Left hindlimb (tissue), 1 donor: ENCODE measurements at places on chromosomes 3 and 15.

GRCh38 chr15:35777061-35777460, 231.1 kb upstream of the DPH6 start:
- DNase-seq, result no peak

- no peak for DNase-seq
These were observed 26.4 kb upstream of the TSPAN3 start for GRCh38 chr15:77097248-77097721.

GRCh38 chr3:33833408-33834095, 35.1 kb downstream of the PDCD6IP start:
- DNase-seq, result no peak

DNA sequence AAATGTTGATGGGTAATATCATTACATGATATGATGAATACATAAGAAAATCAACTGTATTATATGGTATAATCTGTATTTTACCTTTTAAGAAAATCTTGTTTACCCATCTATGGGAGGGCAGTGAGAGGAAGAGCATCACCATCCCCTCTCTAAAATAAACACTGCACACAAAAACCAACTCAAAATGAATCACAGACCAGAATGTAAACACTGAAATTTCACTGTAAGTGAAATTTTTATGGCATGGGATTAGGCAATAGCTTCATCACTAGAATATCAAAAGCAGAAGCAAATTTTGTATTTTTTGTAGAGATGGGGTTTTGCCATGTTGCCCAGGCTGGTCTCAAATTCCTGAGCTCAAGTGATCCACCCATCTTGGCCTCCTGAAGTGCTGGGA, 26.2 kb downstream of the IFT80 start:
- no peak for DNase-seq

GRCh38 chr3:5011555-5012256, 32.5 kb downstream of the BHLHE40 start:
- DNase-seq, result no peak

- DNase-seq, result no peak
These were observed 268.8 kb downstream of the ZBTB20 start for GRCh38 chr3:114878114-114878839.

DNA sequence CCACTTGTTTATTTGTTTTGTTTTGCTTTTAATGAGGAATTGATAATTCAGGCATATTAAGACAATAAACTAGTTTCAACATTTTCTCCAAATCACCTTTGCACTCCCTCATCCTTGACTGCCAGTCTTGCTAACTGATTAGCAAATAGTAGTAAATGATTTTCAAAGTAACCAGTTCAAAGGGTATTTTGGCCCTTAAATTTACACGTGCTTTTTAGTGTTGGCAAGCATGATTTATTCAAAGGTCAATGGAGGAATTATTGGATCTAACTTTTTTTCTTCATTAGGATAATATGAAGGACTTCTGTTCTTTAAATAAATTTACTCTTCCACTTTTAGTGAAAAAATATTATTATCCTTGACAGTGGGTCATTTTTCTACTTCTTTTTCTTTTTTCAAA, 53.8 kb downstream of the BCHE start:
- DNase-seq, result no peak

GRCh38 chr3:183975981-183976662, 41.6 kb downstream of the ABCC5 start:
- DNase-seq, result no peak

DNA sequence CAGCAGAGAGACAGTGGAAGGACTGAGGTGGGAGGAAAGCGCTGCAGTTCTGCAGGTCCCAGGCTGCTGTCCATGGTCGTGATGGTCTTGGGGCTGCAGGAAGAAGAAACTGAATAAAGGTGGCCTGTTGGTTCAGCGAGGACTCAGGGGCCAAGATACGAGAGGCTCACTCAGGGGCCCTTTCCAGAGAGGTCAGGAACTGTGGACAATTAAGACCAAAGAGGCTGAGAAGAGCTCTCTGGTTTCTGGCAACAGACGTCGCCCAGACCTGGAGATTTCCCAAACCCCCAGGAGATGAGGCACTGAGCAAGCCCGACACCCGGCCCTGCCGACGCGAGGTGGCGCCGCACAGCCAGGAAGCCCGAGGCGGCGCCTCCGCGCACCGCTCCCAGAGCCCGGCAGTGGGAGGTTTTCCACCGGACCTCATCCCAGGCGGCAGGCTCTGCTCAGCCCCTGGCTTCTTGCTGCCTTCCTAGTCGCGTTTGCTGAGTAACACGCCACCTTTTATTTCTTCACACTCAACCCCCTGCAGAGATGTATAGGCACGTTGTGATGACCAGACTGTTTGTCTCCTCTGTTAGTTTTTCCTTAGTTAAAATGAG, 56.4 kb upstream of the ARRDC4 start:
- peak; percentile 83 for DNase-seq

- DNase-seq, result no peak
These were observed 11.8 kb downstream of the INSYN1 start for GRCh38 chr15:73741321-73741836.

GRCh38 chr15:35496585-35496984, 49.4 kb downstream of the DPH6 start:
- DNase-seq, result no peak

DNA sequence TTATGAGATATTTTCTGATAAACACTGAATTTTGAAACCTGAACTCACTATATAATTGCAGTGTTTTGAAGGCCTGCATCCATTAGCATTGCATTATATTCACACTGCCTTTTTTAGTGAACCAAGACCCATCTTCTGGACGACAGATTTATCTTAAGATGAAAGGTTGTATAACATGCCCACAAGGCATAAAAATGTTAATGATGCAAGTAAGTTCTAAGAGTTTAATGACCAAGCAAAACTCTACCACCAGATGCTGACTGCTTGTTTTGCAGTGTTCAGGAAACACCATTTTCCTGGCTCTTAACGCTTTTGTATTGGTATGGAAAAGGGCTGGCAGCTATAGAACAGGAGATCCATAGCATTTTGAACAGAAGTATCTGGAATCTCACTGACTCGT, 46.1 kb downstream of the USP50 start:
- no peak for DNase-seq

GRCh38 chr3:159080821-159081220, 279.0 kb downstream of the MFSD1 start:
- DNase-seq, result no peak

DNA sequence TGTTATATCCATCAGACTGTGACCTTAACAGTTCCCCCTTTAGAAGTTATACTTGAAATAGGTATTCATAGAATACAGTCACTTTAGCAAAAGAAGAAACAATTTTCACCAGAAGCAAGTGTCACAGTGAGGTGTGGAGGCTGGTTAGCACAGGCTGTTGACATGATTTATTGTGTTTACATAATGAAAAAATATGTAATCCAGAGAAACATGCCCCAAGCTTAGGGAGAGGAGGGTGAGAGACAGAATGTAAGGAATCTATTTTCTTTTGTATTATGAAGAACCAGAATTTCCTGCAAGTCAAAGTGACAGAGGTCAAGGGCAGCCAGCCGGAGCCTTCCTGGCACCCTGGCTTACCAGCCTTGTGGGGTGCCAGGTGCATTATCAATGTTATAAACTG, 4.0 kb downstream of the IL12A start:
- no peak for DNase-seq

DNA sequence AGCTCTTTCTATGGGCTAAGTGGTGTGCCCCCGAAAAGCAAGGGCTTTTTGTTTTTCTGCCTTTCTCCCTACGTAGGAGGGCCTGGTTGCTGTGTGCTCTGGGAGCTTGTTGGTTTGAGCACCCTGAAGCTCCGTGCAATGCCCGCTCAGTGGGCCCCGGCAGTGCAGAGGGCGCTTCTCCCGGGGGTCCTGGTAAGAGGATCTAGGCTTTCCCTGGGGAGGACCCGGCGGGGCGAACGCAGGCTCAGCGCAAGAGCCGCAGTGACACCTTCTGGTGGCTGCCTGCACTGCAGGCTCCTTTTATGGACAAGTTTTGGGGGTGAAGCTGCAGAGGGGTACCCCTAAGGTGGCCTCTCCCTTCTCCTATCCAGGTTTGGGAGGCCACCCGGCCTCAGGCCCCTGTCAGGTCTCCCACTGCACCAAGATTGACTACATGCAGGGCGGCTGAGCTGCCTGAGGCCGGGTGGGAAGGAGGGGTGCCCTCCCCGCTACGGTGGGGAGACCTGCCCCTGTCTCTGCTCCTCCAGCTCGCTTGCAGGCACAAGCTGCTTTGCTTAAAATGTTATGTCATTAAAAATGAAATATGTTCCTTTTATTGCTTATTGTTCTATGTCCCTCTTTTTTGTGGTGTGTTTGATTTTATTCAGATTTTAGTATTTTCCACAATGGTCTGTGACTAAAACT, 387.9 kb downstream of the GABRG3 start:
- DNase-seq, result no peak

- DNase-seq, result peak; percentile 47
These were observed 67.8 kb upstream of the IGF1R start for GRCh38 chr15:98580572-98580971.

DNA sequence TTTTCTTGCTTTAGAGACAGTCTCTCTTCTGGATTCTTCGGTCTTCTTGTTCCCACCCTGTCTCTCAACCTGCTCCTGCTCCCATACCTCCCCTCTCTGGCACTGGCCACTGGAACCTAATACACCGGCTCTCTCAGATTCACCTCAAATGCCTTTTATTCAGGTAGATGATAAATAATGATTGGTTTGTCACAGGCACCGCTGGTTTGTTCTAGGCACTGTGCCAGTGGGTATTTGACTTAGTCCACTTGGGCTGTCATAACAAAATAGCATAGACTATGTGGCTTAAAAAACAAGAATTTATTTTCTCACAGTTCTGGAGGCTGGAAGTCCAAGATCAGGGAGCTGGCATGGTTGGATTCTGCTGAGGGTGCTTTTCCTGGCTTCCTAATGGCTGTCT, 278.2 kb upstream of the STT3B start:
- DNase-seq, result no peak

- DNase-seq, result no peak
These were observed 50.3 kb downstream of the EXD1 start for GRCh38 chr15:41180206-41180789.

DNA sequence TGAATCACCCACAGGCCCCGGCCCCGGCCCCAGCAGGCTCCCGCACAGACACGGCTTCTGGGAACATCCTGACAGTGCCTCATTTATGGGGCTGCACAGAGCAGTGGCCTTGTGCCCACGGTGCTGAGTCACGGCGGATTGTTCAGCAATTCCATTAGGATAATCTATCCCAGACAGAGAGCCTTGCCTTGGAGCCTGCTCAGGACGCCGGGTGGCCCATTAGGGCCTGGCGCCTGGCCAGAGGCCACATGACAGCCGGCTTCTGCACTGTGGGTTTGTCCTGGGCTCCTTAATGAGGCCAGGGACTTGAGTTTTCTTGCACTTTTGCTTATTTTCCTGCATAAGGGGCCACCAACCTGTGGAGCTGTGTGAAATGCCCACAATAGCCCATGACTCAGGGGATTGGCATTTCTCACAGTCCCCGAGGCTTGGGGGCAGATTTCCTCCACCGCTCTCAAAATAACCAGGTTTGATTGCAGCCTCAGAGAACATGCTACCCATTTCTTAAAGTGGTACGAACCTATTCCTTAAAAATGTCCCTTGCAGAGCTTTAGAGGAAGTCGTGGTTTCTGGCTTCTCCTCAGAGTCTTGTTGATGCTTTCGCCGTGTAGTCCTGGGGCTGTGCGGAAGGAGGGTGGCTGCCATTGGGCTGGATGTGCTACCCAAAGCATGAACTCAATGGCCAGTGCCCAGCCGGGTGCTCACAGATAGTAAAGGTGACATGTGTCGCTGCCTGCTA, 19.0 kb downstream of the SYNM start:
- peak; percentile 90 for DNase-seq

DNA sequence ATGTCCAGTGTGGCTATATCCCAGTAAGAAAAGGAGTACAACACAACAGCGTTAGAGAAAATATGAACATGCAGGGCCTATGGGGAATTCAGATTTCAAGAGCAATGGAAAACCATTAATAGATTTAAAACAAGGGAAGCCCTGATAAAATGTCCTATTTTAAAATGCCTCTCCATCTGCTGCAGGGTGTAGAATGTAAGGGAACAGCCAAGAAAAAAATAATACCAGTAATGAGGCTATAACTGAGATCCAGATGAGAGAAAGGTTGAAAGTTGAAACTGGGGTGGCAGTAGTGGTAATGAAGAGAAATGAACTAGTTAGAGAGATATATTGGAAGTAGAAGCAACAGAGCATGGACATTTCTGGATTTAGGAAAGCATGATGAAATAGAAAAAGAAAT, 226.1 kb downstream of the KCNMB2 start:
- no peak for DNase-seq

DNA sequence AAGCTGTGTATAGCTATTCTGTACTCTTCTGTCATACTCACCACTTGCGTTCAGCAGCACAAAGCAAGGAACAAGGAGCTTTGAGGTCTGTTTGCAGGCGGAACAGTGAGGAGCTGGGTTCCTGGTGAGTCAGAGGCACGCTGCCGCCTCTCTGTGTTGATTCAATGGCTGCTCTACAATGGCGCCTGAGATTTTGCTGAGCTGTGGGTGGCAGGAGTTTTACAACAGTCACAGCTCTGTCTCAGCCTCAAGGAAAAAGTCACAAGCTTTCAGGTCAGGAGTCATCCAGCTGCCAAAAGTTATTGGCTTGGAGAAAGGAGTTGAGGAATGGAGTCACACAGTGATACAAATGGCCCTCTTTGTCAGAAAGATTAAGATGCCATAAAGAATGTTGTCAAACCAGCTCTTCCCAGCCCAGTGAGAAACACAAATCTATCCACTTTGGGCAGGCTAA, 98.1 kb downstream of the SSR3 start:
- no peak for DNase-seq

GRCh38 chr3:50536471-50537180, 30.9 kb downstream of the C3orf18 start:
- no peak for DNase-seq

DNA sequence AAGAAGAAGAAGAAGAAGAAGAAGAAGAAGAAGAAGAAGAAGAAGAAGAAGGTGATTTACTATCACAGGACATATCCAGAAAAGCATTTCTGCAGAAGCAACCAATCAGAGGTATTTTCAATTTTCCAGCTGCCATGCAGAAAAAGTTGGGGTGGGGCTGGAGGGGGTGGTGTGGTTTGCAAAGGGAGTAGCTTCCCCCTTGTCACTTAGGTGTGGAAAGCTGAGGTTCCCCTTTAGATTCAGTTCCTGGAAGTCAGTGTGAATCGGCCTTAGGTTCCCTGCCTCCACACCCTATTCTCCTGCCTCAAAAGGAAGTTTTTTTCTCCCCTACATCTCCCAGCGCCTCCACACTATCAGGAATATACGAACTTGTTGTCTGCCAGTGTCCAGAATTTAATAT, 276.7 kb upstream of the ARRDC4 start:
- no peak for DNase-seq

DNA sequence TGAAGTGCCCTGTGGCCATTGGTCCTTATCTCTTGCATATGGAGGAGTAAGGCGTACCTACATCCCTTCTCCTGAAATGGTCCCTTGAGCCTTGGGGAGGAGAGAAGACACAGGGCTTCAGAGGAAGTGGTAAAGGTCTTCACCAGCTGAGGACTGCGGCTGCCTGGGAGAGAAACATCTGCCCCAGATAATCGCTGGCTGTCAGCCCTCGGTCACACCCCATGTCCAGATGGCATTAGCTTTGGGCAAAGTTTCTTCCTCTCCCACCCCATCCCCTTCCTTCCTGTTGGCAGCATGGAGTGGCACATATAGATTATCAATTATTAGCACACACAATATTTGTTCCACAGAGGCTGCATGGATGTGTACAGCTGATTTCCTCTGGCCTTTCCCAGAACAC, 61.6 kb downstream of the LRTM1 start:
- DNase-seq, result no peak

GRCh38 chr3:112653881-112654300, 12.9 kb upstream of the CCDC80 start:
- DNase-seq, result no peak

GRCh38 chr3:32419742-32420125, 28.1 kb downstream of the CMTM7 start:
- DNase-seq, result no peak
